M059J (cell line): ENCODE measurements at places on chromosomes 1 and 21.

DNA sequence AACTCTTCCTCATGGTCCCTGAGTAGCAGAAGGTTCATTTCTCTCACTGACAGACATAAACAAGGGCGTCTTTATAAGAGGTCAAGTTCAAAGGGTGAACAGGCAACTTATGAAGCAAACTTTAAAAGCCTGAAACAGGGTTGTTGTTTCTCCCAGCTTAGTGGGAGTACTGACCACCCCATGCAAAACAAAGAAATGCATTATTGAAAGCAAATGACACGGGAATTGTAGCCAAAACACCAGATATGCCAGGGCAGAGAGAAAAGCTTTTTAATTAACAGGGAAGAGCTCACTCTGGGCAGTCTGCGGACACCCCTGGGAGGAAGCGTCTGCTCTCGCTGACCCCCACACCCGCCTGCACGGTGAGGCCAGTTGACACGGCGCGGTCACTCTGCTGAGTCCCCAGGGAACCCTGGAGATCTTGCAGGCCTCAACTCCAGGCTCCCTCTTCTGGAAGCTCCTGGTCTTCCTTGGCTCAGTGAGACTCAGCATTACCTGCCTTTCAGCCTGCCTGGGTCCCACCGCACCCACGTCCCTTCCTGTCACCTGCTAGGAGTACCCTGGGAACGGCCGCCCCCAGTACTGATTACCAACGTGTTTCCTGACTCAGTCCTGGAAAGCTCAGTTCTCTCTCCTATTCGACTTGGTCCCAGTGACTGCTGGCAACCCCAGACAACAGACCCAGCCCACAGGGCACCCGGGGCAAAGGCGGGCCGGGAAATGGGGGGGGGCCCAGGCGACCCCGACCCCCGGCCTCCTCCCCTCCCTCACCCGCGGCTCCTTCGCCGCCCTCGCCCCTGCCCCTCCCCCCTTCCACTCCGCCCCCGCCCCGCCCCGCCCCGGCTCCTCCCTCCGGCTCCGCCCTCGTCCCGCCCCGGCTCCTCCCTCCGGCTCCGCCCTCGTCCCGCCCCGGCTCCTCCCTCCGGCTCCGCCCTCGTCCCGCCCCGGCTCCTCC is 972 bp downstream of the CFAP410 start:
- DNase-seq = peak; percentile 57

DNA sequence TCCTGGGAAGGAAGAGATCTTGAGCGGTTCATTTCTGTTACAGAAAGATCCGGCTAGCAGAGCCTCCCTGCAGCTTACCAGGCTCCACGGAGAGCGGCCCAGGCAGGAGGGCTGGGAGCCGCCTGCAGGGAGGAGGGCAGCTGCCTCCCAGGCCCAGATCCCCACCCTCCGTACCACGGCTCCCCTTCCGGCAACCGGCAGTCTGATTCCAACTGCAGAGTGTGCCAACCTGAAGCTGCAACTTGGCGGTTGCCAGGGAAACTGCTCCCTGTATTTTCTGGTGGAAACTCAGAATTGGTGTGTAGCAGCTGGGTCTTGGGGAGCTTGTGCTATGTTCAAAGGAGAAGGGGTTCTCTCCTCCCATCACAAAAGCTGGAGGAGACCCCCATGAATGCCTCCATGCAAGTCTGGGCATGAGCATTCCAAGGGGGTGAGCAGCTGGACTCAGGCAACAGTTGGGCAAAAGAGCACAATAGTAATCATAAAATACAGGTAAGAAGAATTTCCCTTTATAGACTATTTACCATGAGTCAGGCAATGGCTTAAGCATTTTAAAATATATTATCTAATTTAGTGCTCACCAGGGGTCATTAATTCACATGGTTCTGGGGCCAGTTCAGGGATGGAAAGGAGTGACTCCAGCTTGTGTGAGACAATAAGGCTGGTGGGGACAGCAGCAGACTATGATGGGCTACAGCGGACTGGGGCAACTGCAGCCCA is 46.1 kb upstream of the KAZN start:
- DNase-seq = peak; percentile 54

GRCh38 chr1:192140382-192140781 is 17.9 kb upstream of the RGS18 start:
- peak; percentile 12 for DNase-seq

- DNase-seq = no peak
Measured at GRCh38 chr1:55536545-55536865, 321.3 kb upstream of the USP24 start.

- peak; percentile 100 for DNase-seq
Measured at GRCh38 chr1:181112071-181112929, 23.8 kb downstream of the IER5 start.

GRCh38 chr1:212218911-212219310 is 66.3 kb upstream of the PPP2R5A start:
- DNase-seq = peak; percentile 72

- peak; percentile 50 for DNase-seq
Measured at GRCh38 chr1:204583909-204584632, 67.9 kb downstream of the MDM4 start.

GRCh38 chr1:185973645-185974044 is 239.5 kb downstream of the HMCN1 start:
- peak; percentile 96 for DNase-seq

- peak; percentile 92 for DNase-seq
Measured at GRCh38 chr1:155323729-155324036, 3.0 kb downstream of the RUSC1 start.

GRCh38 chr1:162856260-162856659 is 4.7 kb downstream of the CCDC190 start:
- DNase-seq = peak; percentile 99

DNA sequence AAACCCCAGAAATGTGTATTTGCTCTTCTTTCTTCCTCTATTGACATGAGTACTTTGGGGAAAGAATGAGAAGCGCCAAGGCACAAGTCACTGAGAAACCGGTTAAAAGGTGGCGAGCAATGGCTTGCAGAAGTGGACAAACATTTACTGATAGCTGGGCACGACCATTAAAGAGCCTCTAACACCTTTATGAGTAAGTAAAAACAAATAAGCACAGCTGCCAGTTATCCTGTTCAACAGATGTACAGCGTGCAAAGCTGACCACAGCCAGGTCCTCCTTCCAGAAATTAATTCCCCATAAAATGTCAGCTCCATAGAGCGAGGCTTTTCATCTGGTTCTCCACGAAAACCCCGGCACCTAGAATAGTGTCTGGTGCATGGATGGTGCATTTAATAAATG is 72.7 kb downstream of the CAPZB start:
- no peak for DNase-seq

DNA sequence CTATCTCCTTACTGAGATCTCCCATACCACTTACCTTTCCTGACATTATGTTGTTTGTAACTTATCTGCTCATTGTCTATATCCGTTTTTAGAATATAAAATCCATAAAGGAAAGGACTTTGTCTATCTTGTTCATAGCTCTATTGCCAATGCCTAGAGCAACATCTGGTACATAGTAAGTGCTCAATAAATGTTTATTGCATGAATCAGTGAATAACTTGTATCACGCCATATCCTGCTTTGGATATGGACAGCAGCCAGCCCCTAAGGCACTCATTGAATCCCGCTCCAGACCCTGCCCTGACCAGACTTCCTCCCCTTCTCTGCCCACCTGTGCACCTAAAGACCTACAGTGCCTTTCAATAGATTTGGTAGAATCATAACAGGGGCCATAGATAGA is 298.1 kb upstream of the PLXNA2 start:
- DNase-seq = no peak

GRCh38 chr1:57707631-57708030 is 283.8 kb upstream of the DAB1 start:
- DNase-seq = no peak

DNA sequence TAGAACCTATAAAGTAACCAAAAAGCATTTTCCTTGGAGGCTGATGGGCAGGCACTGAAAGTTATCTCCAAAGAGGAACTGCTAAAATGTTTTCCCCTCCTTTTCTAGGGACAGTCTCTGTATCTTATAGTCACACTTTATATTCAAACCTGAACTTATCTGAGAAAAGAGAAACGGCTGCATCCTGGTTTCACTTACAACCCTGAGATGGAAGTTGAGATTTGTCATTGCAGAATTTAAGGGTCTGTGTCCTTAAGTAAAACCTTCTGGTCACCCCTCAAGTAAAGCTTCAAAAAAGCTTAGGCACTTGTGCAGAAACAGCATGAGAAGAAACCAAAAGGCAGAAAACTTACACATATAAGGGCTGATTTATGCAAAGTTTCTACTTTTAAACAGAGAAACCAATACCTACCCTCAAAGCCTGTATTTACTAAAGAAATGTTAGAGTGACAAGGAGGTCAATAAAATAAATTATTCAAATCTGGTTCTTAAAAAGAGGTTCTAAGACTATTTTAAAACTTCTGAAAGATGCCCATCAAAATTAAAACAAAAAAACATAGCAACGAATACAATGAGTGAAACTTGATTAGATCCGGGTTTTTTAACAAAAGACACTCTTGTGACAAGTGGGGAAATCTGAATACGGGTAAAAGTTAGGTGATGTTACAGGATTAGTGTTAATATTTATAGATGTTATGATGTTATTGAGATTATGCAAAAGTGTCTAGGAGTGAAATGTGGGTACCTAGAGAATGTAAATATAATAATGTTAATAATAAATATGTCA is 9.9 kb downstream of the CD58 start:
- no peak for DNase-seq

DNA sequence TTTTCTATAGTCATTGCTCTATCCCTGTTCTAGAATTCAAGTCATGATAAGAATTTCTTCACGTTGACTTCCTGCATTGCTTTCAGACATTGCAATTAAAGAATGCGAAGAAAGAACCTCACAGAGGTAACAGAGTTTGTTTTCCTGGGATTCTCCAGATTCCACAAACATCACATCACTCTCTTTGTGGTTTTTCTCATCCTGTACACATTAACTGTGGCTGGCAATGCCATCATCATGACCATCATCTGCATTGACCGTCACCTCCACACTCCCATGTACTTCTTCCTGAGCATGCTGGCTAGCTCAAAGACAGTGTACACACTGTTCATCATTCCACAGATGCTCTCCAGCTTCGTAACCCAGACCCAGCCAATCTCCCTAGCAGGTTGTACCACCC is 10.6 kb downstream of the APCS start:
- DNase-seq = peak; percentile 97

GRCh38 chr1:247415423-247416361 is at the start of gene NLRP3:
Gene NLRP3, plus strand, starts transcription at chr1:247416173. Its CDS starts 2,628 bp downstream, at chr1:247418801.
- peak; percentile 82 for DNase-seq

DNA sequence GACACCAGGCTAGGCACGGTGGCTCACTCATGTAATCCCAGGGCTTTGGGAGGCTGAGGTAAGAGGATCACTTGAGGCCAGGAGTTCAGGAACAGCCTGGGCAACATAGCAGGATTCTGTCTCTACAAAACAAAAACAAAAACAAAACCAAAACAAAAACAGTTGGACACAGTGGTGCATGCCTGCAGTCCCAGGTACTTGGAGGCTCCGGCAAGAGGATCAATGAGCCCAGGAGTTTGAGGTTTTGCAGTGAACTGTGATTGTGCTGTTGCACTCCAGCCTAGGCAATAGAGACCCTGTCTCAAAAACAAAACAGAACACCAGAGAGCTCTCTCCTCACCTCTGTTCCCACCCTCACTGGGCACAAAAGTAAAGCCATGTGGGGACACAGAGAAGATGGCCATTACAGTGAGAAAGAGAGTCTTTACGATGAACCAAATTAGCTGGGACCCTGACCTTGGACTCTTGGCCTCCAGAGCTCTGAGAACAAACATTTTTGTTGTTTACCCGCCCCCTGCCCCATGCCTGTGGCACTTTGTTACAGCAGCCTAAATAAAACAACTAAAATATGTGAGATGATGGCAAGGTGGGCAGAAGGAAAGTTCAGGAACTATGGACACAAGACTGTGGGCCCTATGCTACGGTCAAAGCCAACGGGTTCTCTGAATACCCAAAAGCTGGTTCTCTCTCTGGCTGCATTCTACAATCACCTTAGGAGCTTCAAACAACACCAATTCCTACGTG is 9.8 kb downstream of the NADK start:
- no peak for DNase-seq

DNA sequence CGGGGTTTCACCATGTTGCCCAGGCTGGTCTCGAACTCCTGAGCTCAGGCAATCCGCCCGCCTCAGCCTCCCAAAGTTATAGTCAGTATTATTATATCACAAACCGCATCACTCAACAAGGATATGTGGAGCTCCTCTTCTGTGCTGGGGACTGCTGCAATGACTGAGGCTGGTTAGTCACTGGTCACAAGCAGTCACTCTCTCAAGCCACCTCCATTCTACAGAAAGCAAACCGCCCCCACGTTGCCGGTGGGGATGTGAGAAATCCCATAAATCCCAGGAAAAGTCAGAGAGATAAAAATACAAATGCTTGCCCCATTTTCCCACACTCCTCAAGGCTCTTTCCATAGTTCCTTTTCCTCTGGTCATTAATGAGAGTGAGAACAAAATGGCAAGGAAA is 155.7 kb downstream of the ADSS2 start:
- DNase-seq = no peak

GRCh38 chr1:155085504-155086127 is 7.0 kb downstream of the EFNA3 start:
- peak; percentile 78 for DNase-seq

DNA sequence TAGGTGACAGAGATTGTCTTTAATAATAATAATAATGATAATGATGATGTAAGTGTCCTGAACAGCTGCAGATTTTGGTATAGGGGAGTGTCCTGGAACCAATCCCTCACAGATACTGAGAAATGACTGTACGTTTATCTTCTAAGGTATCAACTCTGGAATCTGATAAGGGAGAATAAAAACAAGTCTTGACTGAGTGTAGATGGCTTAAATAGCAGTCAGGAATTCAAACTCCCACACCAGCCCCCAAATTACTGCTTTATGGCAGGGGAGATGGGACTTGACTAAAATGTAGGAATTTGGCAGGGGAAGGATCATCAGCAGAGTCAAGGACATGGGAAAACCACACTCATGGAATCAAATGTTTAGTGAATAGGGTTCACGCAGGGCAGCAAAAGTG is 6.1 kb upstream of the VHLL start:
- no peak for DNase-seq

DNA sequence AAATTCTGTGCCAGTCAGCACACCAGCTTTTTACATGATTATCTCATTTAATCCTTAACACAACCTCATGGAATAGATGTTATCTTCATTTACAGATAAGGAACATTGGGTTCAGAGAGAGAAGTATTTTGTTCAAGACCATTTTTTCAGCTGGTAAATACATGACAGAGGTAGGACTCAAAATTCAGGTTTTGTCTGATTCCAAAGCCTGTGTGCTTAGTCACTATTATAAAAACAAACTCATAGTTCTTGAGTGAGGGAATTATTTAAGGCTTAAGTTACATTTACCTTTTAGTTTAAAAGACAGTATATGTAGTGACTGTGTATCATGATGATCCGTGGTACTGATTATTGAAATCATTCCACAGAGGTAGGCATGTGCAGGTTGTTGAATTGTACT is 125.2 kb downstream of the MAGI3 start:
- DNase-seq = peak; percentile 39
